ENCODE measurements at places on chromosomes 11 and 22.

DNA sequence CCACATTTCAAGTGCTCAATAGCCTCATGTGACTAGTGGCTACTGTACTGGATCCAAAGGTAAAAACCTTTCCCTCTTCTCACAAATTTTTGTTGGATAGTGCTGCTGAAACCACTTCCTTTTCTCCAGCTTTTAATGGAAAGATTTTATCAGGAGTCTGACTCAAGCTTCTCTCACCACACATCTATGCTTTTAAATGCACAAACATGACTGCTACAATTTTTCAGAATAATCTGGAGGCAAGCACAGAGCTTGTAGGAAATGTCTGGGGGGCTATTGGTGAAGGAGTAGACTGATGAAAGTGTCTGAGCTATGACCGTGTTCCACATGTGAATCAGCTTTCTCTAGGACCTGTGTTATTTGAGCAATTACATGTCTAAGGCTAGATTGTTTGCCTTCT, 101.1 kb upstream of the FAT3 start:
- no peak for DNase-seq

DNA sequence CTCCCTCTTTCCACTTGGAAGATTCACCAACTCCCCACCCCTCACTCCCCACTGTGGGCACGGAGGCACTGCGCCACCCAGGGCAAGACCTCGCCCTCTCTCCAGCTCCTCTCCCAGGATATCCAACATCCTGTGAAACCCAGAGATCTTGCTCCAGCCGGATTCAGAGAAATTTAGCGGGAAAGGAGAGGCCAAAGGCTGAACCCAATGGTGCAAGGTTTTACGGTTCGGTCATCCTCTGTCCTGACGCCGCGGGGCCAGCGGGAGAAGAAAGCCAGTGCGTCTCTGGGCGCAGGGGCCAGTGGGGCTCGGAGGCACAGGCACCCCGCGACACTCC, 397 bp upstream of the CD44 start:
- no peak for DNase-seq

- DNase-seq, result no peak
These were observed 12.3 kb downstream of the MPEG1 start for GRCh38 chr11:59200423-59200746.

DNA sequence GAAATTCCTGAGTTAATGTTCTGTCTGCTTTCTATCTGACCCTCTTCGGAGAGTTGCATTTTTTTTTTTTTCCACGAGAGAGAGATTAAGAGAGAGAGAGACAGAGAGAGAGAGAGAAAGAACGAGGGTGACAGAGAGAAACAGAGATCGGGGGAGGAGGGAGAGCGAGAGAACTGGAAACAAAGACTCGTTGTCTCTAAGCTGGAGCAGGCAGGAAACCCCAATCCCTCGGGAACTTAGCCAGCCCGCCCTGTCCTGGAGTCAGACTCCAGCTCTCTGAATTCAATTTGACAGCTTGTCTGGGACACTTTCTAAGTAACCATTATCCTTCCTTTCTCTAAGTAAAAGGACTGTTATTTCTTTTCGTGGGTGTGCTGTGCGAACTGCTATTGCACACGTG, 76.9 kb downstream of the KCNJ1 start:
- no peak for DNase-seq

- DNase-seq, result no peak
These were observed 76.9 kb upstream of the TCF20 start for GRCh38 chr22:42347281-42347824.

GRCh38 chr11:1480191-1480554, 6.4 kb downstream of the MOB2 start:
- no peak for DNase-seq

- no peak for DNase-seq
These were observed 9.9 kb downstream of the KCNQ1OT1 start for GRCh38 chr11:2689651-2690575.

- DNase-seq, result no peak
These were observed 69.2 kb downstream of the ISX start for GRCh38 chr22:35135165-35135564.

DNA sequence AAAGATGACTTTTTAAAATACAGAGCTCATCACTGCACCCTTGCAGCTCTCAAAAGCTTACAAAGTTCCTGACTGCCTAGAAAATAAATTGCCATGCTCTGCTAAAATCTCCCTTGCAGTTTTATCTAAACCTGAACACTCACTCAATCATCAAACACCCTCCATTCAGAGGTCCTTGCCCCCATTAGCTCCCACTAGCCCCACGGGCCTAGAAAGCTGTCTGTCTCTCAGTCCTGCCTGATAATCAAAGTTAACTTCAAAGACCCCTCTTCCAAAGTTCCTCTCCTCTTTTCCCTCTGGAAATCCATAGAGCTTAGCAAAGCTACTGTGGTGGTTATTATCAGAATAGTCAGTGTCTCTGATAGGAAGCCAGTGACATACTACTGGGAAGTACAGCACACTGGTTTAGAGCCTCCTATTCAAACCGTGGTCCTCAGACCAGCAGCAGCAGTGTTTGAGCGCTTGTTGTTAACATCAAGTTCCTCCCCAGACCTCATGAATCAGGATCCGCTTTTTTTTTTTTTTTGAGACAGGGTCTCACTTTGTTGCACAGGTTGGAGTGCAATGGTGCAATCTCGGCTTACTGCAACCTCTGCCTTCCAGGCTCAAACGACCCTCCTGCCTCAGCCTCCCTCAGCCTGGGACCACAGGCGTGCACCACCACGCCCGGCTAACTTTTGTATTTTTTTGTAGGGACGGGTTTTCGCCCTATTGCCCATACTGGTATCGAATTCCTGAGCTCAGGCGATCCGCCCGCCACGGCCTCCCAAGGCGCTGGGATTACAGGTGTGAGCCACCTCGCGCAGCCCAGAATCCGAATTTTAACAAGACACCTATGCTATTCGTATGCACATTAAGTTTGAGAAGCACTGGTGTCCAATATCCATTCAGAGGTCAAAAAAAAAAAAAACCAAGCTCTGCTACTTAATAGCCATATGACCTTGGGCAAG, 1.2 kb downstream of the NDUFC2 start:
- no peak for DNase-seq

GRCh38 chr11:3196161-3197043, 22.2 kb downstream of the MRGPRG start:
- no peak for DNase-seq

GRCh38 chr11:36240173-36240572, 49.1 kb downstream of the COMMD9 start:
- DNase-seq, result no peak
